ENCODE measurements at places on chromosomes 1 and 21. TPM values are rescaled to one million over a fixed set of nuclear protein-coding genes. Genes with fewer than 3 reads are reported as not detected.

The FNDC10 gene
- total RNA-seq = 3.1 TPM

The NPR1 gene
- 5.2 TPM for total RNA-seq

The S100A14 gene
- 443 TPM for total RNA-seq

The IGSF3 gene
- 29.8 TPM for total RNA-seq

The CNKSR1 gene
- 45.6 TPM for total RNA-seq

The FRRS1 gene
- total RNA-seq = 22.9 TPM

The SELENON gene
- total RNA-seq = 29.6 TPM

The FCGR3A gene
- total RNA-seq = 3.7 TPM

The F5 gene
- total RNA-seq = 1.2 TPM

The KCNK2 gene
- total RNA-seq = 0.45 TPM

The NECTIN4 gene
- 3.0 TPM for total RNA-seq

The LCE2B gene
- not detected for total RNA-seq

The ECM1 gene
- 9.1 TPM for total RNA-seq

The VWA5B1 gene
- total RNA-seq = 0.28 TPM

The RIPK4 gene
- total RNA-seq = 11.0 TPM

- no peak for DNase-seq
Observed at GRCh38 chr1:108627951-108628350, 32.9 kb downstream of the HENMT1 start.

- DNase-seq = no peak
Observed at GRCh38 chr1:193086342-193086741, 18.9 kb downstream of the GLRX2 start.

- no peak for DNase-seq
Observed at GRCh38 chr1:227068883-227069282, 128.8 kb downstream of the COQ8A start.

DNA sequence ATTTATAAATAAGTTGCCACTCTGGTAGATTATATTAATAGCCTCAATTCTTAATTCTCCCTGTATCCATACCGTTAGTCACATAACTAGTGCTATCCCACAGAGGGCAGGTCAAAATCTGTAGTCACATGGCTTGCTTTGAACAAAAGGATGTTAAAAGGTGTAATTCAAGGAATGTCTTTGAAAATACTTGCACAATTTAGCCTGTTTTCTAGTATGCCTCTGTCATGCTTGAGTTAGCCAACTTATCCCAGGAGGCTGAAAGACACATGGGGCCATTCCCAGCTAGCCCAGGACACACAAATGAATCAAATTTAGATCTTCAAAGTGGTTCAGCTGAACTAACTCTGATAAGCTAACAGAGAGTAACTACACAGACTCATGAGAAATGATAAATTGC, 758.5 kb upstream of the NEGR1 start:
- no peak for DNase-seq

GRCh38 chr1:43938892-43939587, 5.4 kb downstream of the ARTN start:
- DNase-seq = no peak

- DNase-seq = no peak
Observed at GRCh38 chr1:218383681-218384080, 38.5 kb downstream of the TGFB2 start.

DNA sequence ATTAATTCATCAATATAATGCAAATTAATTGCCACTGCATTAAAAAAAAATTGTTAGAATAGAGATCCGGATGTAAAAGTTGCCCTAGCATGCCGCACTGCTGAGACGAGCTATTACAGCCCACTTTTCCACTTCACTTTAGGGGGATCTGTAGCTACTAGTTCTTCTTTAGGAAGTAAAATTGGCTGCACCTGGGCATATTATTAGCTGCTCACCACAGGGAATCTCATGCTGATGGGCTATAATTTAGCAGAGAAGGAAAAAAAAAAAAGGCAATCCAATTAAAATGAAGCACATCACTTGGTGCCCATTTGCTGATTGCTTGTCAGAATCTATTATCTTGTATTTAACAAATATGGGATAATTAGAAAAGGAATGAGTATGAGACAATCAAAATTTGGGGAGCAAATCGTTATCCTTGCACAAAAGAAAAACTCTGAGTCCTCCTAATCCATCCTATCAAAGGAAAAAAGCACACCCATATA, 233.4 kb downstream of the DSCAM start:
- DNase-seq = no peak

- DNase-seq = no peak
Observed at GRCh38 chr1:19313636-19313959, 1.5 kb downstream of the SLC66A1 start.

- DNase-seq = no peak
Observed at GRCh38 chr1:25799935-25800702, at the start of gene SELENON. Gene SELENON (plus strand): TSS chr1:25800193. CDS start chr1:25800231, 38 bp downstream.

DNA sequence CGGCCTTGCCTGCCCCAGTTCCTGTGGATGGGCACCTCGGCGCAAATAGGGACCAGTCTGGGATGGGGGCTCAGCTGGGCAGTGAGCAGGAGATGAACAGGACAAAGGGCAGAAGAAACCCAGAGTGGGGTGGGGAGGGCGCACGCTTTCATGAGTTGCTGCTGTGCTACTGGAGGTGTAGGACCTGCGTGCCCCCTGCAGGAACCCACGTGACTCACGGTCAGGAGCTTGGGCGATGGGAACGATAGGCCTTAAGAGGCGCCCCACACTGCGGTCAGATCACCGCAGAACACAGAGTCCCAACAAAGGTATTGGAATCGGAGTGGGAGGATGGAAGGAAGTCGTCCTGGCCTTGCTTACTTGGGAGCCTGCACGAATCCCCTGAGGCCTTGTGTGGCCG, 17.2 kb downstream of the PRDM15 start:
- no peak for DNase-seq

GRCh38 chr21:36730291-36731281, 31.7 kb downstream of the SIM2 start:
- DNase-seq = no peak

DNA sequence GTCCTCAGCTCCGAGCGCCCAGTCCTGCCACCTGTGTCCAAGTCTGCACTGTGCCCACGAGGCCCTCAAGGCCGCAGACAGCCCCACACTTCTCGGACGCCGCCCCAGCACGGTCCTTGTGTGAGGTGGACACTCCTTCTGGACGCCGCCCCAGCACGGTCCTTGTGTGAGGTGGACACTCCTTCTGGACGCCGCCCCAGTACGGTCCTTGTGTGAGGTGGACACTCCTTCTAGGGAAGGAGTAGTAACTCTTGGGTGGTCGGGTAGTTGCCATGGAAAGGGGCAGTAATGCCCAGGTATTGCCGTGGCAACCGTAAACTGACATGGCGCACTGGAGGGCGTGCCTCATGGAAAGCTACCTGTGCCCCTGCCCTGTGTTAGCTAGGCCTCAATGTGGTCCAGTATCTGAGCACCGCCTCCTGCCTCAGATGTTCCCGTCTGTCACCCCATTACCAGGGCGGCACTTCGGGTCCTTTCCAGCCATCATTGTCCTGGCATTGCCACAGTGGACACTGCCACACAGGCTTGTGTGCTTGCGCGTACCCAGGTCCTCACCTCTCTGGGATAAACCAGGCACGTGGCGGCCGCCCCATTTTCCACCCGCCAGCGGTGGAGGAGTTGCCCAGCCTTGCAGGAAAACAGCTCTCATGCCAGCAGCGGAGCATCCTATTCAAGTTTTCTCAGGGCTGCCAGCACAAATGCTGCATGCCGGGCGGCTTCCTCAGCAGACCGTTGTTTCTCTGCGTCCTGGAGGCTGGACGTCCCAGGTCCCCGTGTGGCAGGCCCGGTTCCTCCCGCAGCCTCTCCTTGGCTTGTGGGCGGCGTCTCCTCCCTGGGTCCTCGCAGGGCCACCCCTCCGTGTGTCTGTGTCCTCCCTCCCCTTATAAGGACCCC, 40.8 kb upstream of the POFUT2 start:
- DNase-seq = no peak

GRCh38 chr1:869499-870244, 54.1 kb upstream of the SAMD11 start:
- peak; percentile 36 for DNase-seq

GRCh38 chr21:38822778-38823238, 17.1 kb downstream of the ETS2 start:
- peak; percentile 29 for DNase-seq

DNA sequence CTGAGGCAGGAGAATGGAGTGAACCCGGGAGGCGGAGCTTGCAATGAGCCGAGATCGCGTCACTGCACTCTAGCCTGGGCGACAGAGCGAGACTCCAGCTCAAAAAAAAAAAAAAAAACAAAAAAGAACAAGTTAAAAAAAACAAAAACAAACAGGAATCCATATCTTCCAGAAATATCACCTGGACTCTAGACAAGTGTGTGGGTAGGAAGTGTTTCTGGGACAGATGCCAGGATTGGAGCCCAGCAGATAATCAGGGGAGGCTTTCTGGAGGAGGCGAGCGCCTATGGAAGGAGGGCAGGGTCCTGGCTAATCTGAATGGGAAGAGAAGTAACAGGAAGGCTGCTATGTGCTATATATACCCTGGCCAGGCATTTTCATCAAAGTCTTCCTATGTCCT, 43.6 kb upstream of the SYNC start:
- no peak for DNase-seq

- DNase-seq = peak; percentile 81
Observed at GRCh38 chr21:42056996-42057689, 14.0 kb upstream of the UMODL1 start.

DNA sequence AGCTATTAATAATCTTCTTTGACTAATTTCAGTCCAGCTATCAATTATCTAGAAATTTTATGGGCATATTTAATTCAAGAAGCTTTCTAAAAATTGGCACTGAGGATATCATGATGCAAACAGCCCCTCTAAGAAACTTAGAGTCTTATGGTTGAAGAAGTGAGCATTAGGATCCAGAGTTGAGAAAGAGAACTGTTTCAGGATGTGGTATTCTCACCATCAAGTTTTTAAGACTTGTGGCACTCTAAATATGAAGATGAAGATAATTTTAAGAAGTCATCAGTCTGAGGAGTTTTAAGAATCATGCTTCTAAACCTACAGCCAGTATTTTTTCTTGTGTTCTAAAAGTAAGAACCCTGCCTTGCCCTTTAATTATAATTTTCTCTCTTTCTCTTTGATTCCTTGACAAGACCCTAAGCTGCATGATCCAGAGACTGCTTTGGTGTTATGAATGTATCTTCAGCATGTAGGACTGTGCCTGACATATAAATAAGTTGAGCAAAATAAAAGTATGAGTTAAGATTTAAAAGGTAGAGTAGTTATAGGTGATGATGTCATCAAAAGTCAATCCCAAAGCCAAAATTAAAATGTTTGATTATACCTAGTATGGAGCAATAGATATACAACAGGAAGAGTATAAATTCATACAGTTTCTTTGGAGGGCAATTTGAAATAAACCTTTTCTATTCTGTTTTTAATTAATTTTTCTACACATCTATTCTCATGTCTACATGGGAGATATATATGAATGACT, 39.1 kb downstream of the RPS6KC1 start:
- DNase-seq = no peak

DNA sequence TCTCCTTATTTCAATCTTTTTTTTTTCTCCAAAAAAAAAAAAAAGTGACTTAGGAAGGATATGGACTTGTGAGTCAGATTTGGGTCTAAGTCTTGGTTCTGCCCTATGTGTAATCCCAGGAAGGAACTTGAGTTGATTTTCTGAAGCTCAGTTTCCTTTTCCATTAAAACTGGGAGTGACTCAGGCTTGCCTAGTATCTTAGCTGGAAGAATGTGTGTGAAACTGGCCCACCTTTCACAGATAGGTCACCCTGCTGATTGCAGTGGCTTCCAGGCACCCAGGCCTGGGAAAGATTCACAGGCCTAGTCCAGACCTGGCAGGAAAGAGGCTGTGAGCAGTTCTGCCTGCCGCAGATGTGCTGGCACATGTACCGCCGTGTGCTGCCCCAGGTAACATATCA, 218.3 kb upstream of the HOOK1 start:
- no peak for DNase-seq

DNA sequence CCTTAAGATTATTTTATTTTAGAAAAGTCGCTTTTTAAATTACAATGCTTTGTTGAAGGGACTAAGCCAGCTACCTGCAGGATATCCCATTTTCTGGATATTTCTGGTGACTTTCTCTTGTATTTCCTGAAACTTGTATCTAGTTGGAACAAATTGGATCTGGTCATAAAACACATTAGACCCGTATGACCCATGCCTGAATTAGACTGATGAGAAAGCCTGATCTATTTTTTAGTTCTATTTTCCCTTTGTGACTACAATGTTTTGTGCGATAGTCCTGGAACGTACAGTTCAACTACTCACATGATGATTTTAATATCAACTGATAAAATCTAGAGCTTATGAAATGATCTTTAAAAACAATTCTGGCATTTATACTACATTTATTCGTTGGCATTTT, 151.8 kb downstream of the RHOU start:
- no peak for DNase-seq

DNA sequence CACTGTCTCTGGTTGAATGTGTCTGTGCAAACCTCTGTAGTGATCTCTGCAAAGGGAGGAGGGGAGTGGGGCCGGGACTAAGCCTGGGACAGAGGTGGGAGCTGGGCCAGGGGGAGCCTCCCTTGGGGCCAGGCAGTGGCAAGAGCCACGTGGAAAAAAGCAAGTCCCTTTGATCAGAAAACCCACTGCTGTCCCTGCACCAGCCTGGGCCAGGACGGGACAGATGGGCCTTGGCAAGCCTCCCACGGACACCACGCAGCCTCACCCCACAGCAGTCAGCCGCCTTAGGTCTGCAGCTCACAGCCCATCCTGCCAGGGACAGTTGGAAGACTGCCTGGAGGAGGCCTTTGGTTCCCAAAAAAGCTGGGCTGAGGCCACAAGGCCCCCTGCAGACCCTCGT, 11.7 kb upstream of the TRAPPC10 start:
- DNase-seq = no peak

DNA sequence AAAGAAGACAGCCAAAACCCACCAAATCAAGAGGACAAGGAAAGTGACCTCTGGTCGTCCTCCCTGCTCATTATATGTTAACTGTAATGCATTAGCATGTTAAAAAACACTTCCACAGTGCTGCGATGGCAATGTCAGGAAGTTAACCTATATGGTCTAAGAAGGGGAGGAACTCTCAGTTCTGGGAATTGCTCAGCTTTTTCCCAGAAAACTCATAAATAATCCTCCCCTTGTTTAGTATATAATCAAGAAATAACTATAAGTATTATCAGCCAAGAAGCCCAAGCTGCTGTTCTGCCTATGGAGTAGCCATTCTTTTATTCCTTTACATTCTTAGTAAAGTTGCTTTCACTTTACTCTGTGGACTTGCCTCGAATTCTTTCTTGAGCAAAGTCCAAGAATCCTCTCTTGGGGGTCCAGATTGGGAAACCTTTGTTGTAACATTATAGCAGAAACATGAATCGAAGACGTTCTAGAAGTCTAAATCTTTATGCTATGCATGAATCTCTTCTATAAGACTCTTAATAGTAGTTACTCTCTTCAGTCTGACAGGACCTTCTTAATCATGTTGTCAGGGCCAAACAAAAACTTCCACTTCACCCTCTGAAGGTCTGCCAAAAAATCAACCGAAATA, 110.0 kb upstream of the VANGL1 start:
- DNase-seq = no peak

- no peak for DNase-seq
Observed at GRCh38 chr1:53574621-53575020, 115.4 kb downstream of the DMRTB1 start.

Data from left colon (tissue), 2 donors.